ENCODE measurements at places on chromosomes 2 and 18.

DNA sequence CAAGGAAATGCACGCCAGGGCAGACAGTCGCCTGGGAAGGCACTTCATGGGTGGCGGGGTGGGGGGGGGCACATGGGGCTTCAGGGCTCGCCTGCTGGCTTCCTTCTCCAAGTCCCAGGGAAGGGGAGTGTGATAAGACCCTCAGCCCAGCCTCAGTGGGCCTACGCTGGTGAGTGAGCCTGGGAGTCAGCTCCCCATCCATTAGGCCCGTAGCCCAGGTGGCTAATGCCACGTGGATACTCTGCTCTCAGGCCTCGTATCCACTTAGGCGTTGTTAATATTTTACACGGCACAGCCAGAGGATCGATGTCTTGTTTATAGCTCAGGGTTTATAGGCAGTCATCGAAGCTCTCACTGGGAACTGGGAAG lies 47.1 kb downstream of the KCNIP3 start:
- no peak for DNase-seq

DNA sequence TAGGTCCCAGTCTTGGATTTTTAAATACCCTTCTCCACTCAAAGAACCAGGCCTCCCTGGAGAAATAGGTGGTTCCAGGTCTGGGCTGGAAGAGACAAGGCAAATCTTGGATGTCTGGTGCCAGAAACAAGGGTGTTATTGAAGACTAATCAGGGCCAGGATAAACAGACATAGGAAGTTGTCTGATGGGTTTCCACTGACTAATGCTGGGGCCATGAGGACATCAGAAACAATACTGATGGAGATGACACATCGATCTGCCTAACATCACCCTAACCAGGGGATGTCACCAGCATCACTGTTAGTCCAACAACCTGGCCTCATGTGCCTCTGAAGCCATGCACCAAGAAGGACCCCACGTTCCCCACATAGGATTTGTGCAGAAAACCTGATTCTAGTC lies 42.5 kb upstream of the GLI2 start:
- no peak for DNase-seq

DNA sequence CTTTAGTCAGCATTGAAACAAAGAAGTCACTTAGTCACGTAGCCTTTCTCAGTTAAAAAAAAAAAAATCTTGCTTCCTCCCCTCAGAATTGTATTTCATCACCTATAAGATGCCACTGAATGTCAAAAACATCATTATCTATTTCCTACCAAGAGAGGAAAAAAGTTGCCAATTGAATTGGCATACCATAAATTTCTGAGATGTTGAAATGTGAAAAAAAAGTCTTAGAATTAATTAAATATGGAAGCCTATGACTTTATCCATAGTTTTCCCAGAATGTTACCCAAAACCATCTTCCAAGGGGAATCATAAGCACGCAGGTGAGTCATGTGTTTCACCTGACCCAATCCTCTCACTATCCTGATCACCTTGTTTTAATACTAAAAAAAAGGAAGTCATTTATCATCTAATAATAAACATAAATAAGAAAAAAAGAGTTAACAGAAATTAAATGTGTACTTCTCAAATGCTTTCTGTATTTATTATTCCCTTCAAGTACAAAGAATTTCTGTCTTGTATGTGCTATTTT lies 205.7 kb downstream of the TCF4 start:
- DNase-seq, result no peak

DNA sequence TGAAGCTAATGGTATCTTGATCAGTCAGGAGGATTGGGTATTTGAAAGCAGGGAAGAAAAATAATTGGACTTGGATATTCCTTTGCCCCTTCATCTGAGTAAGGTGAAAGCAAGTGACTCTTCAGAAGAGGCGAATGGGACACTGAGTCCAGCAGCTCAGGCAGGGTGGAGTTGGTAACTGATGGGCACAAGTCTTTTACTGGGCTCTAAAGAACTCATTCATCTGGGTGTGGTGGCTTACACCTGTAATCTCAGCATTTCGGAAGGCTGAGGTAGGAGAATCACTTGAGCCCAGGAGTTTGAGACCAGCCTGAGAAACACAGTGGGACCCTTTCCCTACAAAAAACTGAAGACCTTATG lies 11.2 kb downstream of the CFLAR start:
- no peak for DNase-seq

DNA sequence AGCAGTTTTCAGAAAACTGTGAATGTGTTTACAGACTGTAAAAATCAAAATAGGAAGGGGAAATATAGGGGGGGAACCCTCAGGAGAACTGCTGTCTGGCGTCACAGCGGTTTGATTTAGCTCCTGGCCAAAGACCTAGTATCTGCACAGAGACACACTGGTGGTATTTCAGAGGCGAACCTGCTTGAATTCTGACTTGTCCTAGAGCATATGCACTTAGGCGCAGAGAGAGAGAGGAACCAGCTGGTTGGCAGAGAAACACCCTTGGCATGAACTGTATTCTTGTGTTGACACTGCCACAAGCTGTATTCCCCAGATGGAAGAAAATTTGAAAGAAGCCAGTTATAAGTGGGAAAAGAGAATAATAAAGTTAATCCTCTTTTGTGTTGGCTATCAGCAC lies 506.5 kb upstream of the NRP2 start:
- no peak for DNase-seq

DNA sequence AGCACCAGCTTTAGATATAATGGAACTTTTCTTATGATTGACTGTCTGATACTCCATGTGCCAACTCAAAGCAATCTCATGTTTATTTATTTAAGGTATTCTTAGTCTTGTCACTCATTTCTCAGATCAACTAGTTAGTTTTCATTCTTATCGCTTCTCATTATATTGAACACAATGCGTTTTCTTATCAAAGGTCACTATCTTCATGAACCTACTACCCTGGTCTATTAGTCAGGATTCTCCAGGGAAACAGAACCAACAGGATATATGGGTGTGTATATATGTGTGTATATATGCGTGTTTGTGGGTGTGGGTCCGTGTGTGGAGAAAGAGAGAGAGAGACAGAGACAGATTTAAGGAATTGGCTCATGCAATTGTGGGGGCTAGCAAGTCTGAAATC lies 619.9 kb downstream of the ZEB2 start:
- no peak for DNase-seq

GRCh38 chr18:41972067-41972925 lies 17.3 kb downstream of the PIK3C3 start:
- DNase-seq, result no peak

DNA sequence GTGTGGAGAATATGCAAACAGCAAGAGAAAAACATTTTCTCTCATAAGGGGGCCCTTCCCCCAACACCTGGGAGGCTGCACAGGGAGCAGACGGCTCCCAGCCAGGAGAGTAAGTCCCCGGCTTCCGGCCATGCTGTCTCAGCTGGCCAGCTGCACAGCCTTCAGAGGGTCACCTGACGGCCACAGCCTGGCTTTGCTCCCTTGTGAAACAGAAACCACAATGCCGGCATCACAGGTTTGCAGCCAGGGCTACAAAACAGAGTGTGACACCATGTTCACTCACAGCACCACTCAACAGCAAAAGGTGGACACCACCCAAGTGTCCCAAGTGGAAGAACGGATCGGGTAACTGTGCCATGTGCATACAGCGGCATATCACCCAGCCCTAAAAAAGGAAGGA lies 86.9 kb upstream of the GPC1 start:
- no peak for DNase-seq

Measured in NCI-H226 (cell line).